Activated CD8-positive, alpha-beta memory T cell treated with anti-CD3 and anti-CD28 coated beads, Interleukin-2, amount 10 ng/mL, durations not matched to agents 7 days and 5 days (primary cell): ENCODE measurements at places on chromosomes 7 and 10. TPM values are rescaled to one million over a fixed set of nuclear protein-coding genes. Genes with fewer than 3 reads are reported as not detected.

CNPY1 gene
- total RNA-seq, result not detected

SFTPA2 gene
- not detected for total RNA-seq

HOXA2 gene
- not detected for total RNA-seq

LIPA gene
- total RNA-seq, result 24.0 TPM

CPSF4 gene
- total RNA-seq, result 72.2 TPM

VPS37D gene
- not detected for total RNA-seq

ANKRD61 gene
- 0.47 TPM for total RNA-seq

GBX1 gene
- not detected for total RNA-seq

TMEM270 gene
- not detected for total RNA-seq

LAMTOR4 gene
- 151 TPM for total RNA-seq

GRCh38 chr7:42729053-42729765 is 182.7 kb downstream of the C7orf25 start:
- no peak for DNase-seq

- DNase-seq, result no peak
Measured at GRCh38 chr7:94366832-94367231, 27.9 kb upstream of the COL1A2 start.

- no peak for DNase-seq
Measured at GRCh38 chr10:59085711-59086502, 90.5 kb upstream of the PHYHIPL start.

DNA sequence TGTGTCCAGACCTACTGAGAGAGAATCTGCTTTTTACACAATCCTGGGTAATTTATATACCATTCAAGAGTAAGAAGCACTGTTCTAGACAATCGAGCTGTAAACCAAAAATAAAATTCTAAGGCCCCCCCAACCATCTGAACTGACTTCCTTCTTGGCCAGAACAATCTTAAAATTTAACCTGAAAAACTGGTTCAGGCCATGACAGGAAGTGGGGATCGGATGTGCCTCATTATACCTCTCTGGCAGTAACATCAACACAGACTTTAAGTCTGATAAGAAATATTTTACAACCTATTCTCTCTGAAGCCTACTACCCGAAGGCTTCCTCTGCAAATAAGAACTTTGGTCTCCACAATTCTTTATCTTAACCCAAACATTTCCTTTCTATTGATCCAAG is 75.2 kb upstream of the KIF5B start:
- no peak for DNase-seq

DNA sequence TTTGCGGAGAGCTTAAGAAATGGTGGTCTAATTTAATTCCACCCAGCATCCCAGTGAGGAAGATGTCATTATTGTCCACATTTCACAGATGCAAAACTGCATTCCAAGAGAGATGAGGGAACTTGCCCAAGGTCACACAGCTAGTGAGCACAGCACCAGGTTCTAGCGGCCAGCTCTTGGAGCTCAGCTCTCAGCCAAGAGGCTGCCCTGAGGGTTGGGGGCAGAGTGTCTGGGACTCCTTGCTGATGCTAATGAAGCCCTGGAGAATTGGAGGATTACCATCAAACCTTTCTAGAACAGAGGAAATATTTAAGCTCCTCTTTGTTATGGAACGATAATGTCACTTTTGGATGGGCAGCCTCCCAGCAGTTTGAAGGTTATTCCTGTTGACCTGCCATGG is 48.0 kb downstream of the PLPP4 start:
- DNase-seq, result no peak

- peak; percentile 71 for DNase-seq
Measured at GRCh38 chr10:75043256-75044131, 68.0 kb upstream of the SAMD8 start.

GRCh38 chr7:156522801-156523200 is 117.8 kb upstream of the RNF32 start:
- DNase-seq, result peak; percentile 15

- DNase-seq, result no peak
Measured at GRCh38 chr10:93152136-93152535, 78.4 kb downstream of the CYP26A1 start.

DNA sequence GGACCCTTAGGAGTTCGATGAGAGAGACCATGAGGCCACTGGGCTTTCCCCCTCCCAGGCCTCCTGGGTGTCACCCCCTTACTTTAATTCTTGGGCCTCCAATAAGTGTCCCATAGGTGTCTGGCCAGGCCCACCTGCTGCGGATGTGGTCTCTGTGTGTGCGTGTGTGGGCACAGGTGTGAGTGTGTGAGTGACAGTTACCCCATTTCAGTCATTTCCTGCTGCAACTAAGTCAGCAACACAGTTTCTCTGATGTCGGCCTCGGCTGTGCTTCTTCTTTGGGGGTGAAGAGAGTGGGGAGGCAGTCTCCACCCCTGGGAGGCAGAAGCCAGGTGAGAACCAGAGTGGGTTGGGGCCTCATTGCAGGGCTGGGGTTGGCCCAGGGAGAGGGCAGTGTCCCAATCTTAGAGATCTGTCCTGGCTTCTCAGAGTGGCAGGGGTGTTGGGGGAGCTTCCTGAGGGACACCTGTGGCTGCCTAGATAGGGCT is 1.5 kb downstream of the PVRIG start:
- DNase-seq, result peak; percentile 92

- no peak for DNase-seq
Measured at GRCh38 chr10:123165445-123166072, 11.4 kb downstream of the BUB3 start.

DNA sequence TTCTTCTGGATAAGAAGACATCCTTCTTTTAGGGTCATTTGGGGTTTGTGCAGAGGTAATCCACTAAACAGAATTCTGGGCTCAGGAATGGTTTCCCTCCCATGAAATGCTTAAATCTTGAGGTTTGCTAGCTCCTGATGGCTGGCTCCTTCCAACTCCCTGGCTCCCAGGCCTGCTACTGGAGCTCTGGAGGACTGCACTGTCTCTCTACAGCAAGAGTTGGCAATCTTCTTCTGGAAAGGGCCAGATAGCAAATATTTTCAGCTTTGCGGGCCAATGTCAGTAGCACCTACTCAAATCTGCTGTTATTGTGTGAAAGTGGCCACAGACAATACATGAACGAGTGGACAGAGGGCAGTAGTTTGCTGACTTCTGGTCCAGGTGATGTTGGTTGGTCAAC is 174.2 kb upstream of the CTBP2 start:
- DNase-seq, result no peak

DNA sequence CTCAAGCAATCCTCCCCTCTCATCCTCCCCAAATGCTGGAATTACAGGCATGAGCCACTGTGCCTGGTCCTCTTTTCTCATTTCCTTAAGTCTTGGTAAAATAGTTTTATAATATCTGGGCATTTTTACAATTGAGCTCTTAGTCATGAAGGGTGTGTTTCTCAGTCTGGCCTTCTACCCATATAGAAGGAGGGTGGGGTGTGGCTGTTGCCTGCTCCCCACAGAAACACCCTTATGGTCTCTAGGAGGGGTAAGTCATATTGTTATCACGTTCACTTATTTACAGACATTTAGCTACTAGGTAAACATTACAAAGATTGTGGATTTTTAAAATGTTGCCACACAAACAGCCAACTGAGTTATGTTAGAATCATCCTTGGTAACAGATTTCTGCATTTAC is 6.7 kb upstream of the OTUD1 start:
- DNase-seq, result no peak

- DNase-seq, result peak; percentile 50
Measured at GRCh38 chr10:114024876-114025610, 18.6 kb upstream of the ADRB1 start.

DNA sequence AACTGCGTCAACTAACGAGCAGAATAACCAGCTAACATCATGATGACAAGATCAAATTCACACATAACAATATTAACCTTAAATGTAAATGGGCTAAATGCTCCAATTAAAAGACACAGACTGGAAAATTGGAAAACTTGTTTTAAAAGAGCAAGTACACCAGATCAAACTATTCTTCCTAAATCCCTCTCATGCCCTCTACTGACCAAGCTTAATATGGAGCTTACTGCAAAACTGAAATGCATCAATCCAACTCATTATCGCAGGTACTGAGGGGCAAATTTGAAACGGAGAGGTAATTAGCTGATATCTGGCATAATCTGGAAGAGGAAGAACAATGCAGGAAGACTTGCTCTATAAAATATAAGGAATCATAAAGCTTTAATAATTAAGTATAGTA is 1223.8 kb downstream of the NXPH1 start:
- no peak for DNase-seq

- DNase-seq, result no peak
Measured at GRCh38 chr7:108246227-108246837, 116.2 kb upstream of the LAMB4 start.

DNA sequence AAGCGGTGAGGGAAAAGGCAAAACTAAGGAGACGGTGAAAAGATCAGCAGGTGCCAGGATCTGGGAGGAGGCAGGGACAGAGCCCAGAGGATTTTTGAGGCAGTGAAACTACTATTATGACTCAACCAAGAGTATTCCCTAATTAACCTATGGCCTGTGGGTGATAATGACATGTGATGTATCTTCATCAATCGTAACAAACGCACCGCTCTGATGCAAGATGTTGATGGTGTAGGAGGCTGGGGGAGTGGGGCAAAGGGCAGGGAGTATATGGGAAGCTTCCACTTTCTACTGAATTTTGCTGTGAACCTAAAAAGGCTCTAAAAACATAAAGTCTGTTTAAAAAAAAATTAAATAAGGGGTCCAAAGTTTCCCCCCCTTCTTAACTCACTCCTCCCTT is 25.5 kb upstream of the EZH2 start:
- peak; percentile 14 for DNase-seq

GRCh38 chr10:80165173-80165572 is 32.6 kb downstream of the PLAC9 start:
- no peak for DNase-seq

DNA sequence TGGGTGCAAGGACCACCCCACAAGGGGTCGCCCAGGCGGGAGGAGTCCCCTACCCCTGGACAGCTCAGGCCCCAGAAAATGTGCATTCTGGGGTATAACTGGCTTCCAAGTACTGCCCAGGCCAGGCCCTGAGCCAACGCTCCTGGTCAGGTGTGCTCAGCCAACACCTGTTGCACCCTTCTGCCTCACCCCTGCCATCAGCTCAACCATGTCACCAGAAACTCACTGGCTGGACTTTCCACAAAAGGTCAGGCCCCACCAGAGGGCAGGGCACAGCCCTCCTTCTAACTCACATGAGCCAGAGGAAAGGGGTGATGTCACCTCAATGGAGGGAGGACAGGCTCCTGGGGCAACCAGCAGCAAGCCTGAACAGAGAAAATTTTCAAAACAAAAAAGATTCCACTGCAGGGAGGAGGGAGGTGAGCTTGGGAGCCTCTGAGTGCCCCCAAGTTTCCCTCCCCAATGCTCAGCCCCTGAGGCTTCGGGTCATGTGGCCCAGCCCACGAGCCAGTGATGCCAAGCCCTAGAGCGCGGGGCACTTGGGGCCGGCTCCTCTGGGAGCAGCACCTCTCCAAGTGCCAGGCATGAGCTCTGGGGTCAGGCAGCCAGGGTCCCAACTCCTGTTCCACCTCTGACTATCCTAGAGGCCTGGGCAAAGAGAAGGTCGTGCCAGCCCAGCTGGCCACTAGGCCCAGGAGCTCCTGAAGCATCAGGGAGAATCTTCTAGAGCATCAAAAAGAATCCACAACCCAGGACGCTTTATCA is 2.2 kb downstream of the OGDHL start:
- DNase-seq, result no peak

DNA sequence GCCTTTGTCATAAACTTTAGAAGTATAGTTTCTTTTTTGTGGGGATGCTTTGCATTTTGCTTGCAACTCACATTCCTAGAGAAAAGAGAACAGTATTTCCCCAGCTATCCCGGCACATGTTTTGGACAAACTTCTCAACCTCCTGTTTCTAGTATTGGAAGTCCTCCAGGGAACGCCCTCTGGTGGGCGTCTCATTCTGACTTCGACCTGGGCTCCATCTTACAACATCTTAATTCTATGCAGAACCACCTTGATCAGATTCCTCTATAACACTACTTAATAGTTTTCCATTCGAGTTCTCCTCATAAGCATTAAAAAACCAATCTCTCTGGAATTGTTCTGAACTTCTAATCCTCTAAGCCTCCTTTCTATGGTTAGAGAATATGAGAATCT is 139.5 kb upstream of the FZD8 start:
- DNase-seq, result no peak

GRCh38 chr7:140231771-140232491 is 55.1 kb upstream of the KDM7A start:
- no peak for DNase-seq

GRCh38 chr10:97277551-97277950 is 14.9 kb downstream of the ARHGAP19 start:
- DNase-seq, result no peak

GRCh38 chr7:80596933-80597517 is 41.4 kb upstream of the CD36 start:
- no peak for DNase-seq

DNA sequence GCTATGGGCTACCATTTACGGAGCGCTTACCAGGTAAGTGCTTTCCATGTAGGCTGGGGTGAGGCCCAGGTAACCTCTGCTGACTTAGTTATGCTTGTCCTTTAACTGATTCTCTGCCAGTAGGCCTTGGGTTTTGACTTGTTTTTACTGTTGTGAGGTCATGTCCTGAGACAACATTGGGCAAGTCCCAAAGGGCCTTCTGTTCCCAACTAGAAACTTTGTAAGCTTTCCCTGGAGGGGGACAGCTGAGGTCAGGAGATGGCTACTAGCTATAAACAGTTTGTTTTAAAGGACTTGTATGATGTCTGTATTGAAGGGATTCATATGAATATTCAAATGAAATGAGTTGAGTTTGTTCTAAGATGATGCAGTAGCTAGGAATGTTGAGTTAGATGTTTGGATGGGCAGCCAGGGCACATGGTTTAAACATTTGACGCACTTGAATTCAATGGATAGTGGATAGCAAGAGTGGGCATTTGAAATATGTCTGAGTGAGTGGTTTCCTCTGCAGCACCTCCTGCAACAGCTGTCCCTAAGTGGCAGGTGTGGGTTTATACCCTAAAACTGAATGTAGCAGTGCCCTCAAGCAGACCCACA is 10.0 kb upstream of the SGPL1 start:
- DNase-seq, result no peak

GRCh38 chr10:128851726-128852125 is 615.3 kb upstream of the MGMT start:
- no peak for DNase-seq

- DNase-seq, result no peak
Measured at GRCh38 chr7:69515495-69516212, 82.6 kb upstream of the AUTS2 start.

DNA sequence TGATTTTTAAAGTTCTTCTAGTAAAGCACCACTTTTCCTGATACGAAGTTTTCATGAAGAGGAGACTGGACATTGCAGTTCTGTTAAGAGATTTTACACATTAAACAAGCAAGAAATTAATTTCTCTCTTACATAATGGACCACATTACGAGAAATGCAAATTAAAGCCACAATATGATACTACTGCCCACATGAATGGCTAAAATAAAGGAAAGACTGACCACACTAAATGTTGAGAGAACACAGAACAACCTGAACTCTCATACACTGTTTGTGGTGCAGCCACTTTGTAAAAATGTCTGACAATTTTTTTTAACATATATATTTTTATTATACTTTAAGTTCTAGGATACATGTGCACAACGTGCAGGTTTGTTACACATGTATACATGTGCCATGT is 44.0 kb upstream of the HERPUD2 start:
- no peak for DNase-seq
